ENCODE measurements at places on chromosomes 4 and X.

- DNase-seq, result no peak
Measured at GRCh38 chr4:6953751-6954380, 44.2 kb downstream of the TBC1D14 start.

- DNase-seq, result no peak
Measured at GRCh38 chr4:99715286-99715685, 57.7 kb upstream of the C4orf54 start.

DNA sequence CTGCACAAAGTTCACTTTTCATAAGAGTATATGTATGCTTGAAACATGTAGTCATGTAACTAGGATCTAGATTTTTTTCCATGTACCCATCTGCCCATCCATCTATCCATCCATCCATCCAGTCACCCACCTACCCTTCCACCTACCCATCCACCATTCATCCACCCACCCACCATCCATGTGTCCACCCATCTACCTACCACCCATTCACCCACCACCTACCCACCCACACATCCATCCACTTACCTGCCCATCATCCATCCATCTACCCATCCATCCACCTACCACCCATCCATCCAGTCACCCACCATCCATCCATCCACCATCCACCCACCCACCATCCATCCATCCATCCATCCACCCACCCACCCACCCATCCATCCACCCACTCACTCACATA, 121.8 kb upstream of the PSAPL1 start:
- DNase-seq, result no peak

GRCh38 chrX:121146059-121146628, 98.7 kb downstream of the GLUD2 start:
- no peak for DNase-seq

DNA sequence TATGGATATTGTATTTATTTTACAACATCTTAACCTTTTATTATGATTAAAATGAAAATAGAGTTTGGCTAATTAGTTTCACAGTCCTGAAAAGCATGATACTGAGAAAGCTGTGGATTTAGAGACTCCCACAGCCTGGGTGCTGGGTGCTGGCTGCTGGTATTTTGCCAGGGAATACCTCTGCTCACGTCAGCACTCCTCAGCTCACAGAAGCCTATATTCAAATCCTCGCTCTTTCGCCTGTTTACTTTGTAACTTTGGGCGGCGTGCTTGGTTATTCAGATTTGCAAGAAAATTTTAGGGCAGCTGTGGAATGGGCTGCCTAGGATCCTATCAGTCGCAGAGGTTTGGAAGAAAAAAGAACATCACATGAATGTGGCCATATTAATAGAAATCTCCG, 261.8 kb downstream of the DCTD start:
- no peak for DNase-seq

GRCh38 chr4:113114884-113115283, 65.4 kb downstream of the ANK2 start:
- DNase-seq, result no peak

GRCh38 chr4:74543983-74544382, 99.0 kb downstream of the AREG start:
- no peak for DNase-seq

DNA sequence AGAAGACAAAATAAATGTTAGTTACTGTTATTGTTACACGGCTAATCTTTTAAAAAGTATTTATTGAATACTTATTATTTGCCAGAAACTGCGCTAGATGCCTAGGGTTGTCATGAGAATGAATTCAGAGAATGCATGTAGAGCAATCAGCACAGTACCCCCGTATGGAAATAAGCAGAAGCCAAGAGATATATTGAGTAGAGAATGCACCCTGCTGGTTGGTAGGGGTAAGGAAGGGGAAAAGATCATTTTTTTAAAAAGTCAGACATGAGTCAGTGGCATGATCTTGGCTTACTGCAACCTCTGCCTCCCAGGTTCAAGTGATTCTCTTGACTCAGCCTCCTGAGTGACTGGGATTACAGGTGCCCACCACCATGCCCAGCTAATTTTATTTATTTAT, 13.1 kb upstream of the DRP2 start:
- DNase-seq, result no peak

DNA sequence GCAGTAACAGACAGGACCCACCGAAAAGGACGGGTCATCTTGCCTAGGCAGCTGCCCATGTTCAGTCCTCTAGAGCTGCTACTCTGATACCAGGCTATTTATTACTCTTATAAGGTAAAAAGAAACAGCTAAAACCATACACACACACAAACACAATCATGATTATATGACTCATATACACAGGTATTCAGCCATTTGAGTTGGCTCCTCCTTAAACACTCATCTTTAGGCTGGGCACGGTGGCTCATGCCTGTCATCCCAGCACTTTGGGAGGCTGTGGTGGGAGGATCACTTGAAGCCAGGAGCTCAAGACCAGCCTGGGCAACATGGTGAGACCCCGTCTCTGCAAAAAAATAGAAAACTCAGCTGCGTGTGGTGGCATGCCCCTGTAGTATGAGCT, 76.6 kb downstream of the F11 start:
- no peak for DNase-seq

- no peak for DNase-seq
Measured at GRCh38 chr4:100780126-100780525, 262.3 kb upstream of the EMCN start.

DNA sequence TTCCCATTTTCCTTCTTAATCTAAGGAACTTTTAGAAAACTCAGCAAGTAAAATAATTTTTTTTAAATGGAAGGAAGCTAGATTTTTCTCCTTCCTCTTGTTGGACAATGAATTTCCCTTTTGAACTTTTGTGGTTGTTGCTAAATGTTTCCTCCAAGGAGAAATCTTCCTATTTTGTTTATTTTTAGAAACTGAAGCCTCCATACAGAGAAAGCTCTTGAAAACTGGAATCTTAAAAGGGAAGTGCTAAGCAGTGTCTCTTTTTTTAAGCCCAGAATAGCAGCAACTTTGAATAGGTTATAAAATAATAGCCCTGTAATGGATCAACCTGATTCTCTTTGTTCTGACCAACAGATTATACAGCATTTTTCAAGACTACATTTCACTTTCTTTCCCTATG, 15.1 kb upstream of the DCLK2 start:
- DNase-seq, result no peak

DNA sequence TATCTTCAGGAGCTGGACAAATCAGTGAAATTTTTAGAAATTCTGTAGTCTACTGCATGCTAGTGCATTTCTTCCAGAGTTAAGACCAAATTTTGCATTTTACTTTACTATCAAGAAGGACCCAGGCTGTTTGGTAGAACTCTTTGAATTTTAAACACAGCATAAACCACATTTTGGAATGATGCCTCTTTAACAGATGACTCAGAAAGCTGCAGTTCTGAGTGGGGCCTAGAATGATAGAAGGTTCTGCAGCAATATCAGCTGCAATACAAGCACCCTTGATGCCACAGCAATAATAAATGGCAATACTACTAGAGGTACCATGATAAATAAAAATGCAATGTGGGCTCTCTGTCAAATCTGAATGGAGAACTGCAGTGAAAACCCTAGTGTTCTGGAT, 198.7 kb downstream of the TMA16 start:
- DNase-seq, result no peak

- no peak for DNase-seq
Measured at GRCh38 chr4:13160920-13161319, 323.2 kb downstream of the RAB28 start.

DNA sequence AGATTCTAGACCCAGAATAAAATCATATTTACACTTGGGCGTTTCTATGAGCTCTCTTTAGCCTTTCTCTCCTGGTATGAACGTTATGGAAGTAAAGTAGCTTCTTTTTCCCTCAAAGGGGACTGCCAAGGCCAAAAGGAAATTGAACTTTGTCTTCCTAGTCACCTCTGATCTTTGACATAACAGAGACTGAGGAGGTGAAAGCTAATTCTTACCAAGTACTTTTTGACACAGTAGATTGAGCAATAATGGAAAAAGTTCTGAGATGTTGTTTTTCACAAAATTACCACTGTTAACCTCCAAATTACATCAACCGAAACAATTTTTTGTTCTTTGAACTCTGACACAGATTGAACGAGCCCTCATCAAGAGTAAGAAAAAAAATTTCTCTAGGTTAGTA, 318.4 kb downstream of the TEX13A start:
- no peak for DNase-seq

DNA sequence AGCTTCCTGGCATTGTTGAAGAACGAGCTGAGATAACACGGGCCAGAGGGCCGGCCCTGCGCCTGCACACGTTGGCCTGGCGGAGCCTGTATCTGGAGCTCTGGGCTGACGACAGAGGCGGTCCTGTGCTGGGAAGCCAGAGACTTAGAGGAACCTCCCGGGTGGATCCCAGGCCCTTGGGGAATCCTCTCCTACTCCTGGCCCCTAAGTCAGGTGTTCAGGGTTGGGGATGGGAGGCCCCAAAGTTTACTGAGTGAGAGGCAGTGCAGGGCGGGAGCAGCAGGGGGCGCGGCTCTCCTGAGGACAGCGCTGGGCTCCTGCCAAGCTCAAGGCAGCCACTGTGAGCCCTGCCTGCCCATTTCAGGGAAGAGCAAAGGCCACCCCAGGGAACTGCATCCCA, 2.5 kb upstream of the HTRA3 start:
- DNase-seq, result no peak

DNA sequence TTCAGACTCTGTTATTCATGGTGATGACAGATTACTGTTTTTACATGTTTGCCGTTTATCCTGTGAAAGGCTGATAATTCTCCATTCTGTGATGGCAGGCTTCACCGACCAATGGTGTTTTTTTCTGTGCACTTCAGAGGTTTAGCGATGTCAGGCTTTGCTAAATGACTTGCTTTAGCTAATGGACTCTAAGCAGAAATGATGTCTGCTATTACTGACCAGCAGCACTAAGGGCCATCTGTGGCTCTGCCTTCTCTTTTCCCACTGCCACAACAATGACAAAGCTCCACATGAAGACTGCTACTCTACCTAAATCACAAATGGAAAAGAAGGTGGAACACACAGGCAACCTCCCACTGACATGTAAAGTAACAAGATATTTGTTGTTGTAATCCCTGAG, 68.4 kb upstream of the ALB start:
- DNase-seq, result no peak

DNA sequence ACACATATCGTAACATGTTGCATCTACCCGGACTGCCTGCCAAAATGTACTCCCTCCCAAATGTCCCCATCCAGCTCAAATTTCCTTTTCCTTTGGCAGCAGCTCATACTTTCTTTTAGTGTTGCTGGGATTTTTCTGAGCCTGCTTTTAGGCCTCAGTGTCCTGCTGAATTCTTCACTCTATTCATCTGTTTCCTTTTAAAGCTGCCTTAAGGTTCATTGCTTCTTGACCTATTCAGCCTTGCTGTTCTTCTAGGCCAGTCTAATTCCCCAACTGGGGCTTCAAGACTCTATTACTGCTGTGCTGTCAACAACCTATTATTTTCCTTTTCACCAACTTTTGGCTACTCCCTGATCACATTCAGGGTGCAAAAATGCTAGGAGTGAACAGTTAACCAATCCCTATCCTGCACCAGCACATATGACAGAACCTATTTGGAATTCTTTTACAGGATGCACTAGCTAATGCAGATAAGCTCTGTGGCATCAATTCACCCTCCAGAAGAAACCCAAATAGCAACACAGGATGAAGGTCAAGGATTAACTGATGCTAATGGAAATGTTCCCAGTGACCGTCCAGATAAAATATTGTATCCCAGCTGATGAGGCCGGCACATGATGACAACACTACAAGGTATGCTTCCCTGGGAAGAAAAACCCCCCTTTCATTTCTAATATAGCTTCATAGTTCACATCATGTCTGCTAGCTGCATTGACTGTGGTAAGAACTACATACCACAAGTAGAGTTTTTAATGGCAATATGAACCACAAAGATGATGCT, 114.7 kb upstream of the TTC29 start:
- DNase-seq, result no peak

Measured in T follicular helper cell (primary cell).